Spleen (tissue), 13 donors: ENCODE measurements at places on chromosomes 11 and 22. TPM values are rescaled to one million over a fixed set of nuclear protein-coding genes. Genes with fewer than 3 reads are reported as not detected.
A peak's percentile ranks its signal among the peaks of the same experiment; 100 is the strongest.

CCDC134 gene
- 2.4 TPM for polyA plus RNA-seq

DNA sequence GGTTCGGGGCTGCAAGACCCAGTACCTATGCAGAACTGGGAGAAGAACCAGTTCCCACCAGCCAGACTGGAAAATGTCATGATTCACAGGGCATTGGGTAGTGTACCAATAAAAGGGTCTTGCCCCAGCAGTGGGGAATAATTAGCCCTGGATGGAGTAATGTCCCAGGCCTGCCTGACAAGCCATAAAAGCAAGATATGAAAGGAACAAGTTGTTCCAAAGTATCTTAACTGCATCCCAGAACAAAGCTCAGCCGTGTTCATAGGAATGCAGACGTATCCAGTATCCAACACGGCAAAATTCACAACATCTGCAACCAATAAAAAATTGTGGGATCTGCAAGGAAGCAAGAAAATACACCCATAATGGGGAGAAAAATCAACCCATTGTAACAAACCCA is 47.9 kb downstream of the ASCL2 start:
- DNase-seq: no peak

DNA sequence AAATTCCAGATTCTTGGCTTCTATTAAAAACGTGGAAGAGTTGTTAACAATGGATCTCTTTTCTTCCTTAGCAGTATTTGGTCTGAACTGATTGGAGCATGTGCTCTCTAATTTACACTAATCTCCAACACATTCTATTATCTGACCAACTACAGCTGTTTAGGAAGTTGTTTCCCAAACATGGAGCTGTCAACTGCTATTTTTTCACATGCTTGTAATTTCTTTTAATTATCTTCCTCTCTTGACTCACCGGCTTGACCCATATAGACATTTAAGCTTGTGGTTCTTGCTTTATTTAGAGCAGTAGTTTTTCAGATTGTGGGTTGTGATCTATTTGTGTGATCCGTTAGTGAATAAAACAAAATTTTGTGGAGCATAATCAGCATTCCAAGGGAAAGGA is 40.8 kb downstream of the CTNND1 start:
- DNase-seq: no peak

GRCh38 chr11:91984033-91984584 is 240.5 kb upstream of the FAT3 start:
- DNase-seq: no peak

PNPLA3 gene
- polyA plus RNA-seq: 0.21 TPM

DNA sequence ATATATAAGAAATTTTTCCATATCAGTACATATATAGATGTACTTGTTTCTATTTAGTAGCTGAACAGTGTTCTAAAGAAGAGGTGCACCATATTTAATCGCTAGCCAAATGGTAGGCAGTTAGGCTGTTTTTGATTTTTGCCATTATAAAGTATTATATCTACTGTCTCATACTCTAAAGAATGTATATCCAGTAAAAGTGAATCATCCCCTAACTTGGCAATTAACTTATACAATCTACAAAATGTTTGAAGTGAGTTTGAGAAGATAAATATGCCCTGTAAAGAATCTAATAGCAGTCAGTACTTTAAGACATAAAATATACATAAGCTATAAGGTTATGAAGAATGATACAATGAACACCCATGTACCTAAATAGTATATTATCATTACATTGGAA is 291.5 kb downstream of the SWAP70 start:
- no peak for DNase-seq

GRCh38 chr22:35617137-35617755 is at the start of gene MB:
Gene MB (minus strand): TSS chr22:35617329. CDS start chr22:35617257, 72 bp downstream.
- DNase-seq: no peak

DNA sequence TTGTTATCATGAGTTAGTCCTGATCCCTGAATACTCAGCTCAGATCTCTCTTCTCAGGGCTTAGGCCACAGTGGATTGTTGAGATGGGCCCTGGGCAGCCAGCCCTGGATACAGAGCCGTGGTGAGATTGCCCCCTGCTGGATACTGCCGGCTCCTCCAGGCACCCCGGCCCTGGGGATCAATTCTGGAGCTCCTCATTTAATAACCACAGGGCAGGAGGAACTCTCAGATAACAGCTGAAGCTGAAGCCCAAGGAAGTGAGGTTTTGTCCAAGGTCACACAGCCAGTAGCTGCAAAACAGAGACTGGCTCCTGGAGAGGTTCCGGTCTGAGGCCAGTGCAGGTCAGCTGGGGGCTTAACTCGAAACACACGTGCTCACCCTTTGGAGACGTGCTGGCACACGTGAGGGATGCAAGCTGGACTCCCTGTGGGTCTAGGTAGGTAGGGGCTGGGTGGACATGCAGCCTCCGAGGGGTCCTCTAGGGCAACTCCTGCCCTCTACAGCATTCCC is 16.0 kb downstream of the USH1C start:
- no peak for DNase-seq

GRCh38 chr11:94866936-94867795 is 99.0 kb downstream of the AMOTL1 start:
- no peak for DNase-seq

DNA sequence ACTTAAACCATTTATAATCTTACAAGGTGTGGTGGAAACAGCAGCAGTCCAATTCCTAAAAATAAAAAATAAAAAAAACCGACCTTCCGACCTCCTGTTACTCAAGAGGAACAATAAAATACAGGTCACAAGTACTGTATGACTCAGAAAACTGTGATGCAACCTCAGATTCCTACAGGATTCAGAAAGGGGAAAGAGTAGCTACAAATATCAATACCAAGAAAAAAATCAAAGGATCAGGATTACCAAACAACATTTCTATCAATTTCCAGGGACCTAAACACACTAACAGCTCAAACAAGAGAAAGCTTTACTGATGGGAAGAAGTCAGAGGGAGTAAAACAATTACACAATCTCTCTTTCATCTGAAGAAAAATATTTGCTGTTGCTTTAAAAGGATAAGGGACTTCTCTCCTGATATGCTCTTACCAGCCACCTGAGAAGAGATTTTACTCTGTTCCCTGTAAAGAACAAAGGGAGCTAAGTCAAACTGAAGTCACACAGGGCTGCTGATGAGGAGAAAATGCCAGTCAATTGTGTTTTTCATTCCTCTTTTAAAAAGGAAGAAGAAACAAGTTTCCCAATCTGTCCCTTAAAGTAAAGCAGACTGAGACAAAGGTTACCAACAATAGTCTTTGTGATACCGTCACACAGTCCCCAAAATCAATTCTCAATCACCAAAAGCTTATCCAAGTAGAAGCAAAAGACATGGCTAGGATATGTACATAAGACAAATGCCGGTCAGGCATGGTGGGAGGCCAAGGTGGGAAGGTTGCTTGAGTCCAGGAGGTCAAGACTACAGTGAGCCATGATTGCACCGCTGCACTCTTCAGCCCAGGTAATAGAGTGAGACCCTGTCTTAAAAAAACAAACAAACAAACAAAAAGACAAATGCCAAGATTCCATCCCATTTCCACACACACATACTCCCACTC is 39.3 kb downstream of the AMBRA1 start:
- no peak for DNase-seq

- DNase-seq: no peak
These were observed 48.2 kb downstream of the BSX start for GRCh38 chr11:122933416-122933815.

- no peak for DNase-seq
These were observed 1.3 kb downstream of the TMEM86A start for GRCh38 chr11:18699848-18700261.

OR51E2 gene
- polyA plus RNA-seq: 0.05 TPM

KCNK4 gene
- polyA plus RNA-seq: 0.06 TPM

GRCh38 chr11:67499808-67500483 is 5.2 kb downstream of the PITPNM1 start:
- DNase-seq: peak; percentile 72

NRIP3 gene
- polyA plus RNA-seq: 0.22 TPM

DNA sequence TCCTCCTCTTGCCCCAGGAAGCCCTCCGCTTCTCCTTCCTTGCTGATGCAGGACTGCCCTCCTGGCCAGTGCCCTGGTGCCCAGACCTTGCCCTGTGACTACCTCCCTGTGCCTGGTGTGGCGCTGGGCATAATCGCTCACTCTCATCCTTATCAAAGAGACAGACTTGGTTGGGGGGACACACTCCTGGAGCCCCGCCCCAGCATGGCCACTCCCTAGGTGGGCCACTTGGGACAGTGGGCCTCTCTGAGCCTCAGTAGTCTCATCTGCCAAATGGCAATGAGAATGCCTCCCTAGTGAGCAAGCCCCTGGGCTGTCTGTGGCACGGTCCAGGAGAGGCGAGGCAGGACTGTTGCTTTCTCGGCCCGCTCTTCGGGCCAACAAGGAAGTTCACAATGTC is 72.7 kb upstream of the TSPAN18 start:
- DNase-seq: peak; percentile 67

GRCh38 chr22:17648569-17648968 is 10.0 kb downstream of the BCL2L13 start:
- no peak for DNase-seq

- DNase-seq: no peak
These were observed 40.7 kb downstream of the SLC22A12 start for GRCh38 chr11:64631675-64632074.

- DNase-seq: no peak
These were observed 162.3 kb downstream of the TRIM29 start for GRCh38 chr11:119975561-119976152.

OR51B4 gene
- polyA plus RNA-seq: not detected

GRCh38 chr11:19201737-19202605 is at the start of gene CSRP3:
Gene CSRP3 (minus strand): TSS chr11:19201983. CDS start chr11:19192448, 9,535 bp downstream.
- DNase-seq: no peak

- DNase-seq: no peak
These were observed 143.2 kb downstream of the BBOX1 start for GRCh38 chr11:27183672-27184457.

DNA sequence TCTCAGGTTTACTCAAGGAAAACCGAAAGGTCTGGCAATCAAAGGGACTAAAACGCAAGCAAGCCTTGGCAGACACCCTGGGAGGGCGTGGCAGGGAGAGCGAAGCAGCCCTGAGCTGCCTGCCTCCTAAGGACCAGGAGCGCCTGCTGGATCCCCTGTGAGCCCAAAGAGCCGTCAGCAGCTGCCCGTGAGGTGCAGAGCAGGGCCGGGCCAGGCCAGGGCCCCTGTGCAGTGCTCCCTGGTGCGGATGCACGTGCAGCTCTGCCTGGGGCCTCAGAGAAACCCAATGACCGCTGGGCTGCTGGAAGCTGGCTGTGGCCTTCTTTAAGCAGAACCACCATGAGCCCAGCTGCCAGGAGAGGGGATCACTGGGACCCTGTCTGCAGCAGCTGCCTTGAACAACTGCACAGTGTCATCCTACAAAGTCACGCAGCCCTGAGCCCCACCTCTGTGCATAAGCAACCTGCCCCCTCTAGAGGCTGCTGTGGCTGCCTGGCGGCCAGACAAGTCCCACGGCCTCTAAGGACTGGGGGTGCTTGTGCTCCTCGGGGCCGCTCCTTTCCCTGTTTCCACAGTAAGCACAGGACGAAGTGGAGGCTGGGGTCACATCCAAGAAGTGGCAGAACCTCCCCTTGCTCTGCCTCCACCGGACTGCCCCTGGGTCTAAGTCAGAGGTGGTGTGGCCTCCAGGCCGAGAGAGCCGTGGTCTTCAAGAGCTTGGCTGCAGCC is 29.1 kb upstream of the COMT start:
- no peak for DNase-seq

DNA sequence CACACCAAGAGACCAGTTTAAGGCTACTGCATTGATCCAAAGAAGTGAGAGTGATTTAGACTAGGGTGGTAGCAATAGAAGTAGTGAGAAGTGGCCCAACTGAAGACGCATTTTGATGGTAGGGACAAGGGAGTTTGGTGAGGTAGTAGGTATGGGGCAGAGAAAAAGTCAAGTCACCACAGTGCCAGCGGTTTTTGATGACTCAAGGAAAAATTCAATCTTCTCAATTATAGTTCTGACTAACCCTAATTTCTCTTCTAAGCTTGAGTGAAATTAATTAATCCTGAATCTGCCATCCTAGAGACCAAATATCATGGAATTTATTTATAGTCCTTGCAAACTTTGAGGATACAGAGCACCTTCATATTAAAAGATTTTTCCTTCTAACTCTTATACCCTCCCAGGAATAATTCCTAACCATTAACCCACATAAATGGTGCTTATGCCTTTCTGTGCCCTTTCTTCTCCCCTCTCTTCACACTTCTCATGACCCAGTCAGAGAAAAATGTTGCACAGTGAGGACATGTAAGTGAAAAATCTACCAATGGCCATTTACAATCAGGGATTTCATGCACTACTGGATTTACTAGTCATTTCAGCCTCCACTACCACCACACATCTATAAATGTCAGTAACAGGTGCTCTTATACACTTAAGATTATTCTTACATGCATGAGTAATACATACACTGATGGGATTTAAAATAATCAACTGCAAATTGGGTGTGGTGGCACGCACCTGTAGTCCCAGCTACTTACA is 45.9 kb upstream of the ARHGAP32 start:
- DNase-seq: no peak

- no peak for DNase-seq
These were observed 59.3 kb downstream of the GGTLC2 start for GRCh38 chr22:22703715-22704114.

GRCh38 chr11:44494785-44495184 is 70.7 kb upstream of the CD82 start:
- no peak for DNase-seq

DNA sequence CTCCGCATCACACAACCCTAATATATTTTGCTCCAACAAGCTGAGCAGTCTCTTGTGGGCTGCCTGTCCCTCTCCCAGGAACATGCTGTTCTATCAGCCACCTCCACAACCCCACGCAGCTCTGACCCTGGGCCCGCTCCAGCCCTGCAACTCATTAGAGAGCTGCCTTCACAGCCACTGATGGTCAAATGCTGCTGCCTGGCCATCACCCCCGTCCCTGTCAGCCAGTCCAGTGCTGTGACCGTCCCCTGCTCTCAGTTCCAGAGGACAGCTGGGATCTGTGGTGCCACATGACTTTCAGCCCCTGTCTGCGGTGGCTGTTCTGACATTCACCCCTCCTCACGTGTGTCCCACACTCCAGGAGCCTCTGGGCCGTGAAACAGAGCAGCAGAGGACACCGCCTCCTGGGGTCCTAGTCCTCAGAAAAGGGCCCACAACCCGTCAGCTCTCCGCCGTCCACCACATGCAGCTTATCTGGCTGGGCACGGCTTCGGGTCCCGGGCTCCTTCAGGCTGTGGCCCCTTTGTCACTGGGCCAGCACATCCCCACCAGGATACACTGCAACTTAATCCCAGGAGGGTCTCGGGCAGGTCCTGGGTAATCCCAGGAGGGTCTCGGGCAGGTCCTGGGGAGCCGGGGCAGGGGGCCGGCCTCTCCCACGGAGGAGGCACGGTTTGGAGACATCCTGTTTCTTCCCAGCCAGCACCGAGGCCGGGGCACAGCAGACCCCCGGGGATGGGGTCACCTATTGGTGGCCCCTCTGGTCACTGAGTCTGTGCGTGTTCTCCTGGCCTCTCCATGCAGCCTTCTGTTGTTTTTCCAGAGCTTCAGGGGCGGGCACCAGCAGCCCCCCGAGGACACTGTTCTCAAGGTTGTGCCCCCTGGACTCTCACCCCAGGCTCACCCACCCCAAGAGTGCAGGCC is 15.1 kb downstream of the CRELD2 start:
- DNase-seq: peak; percentile 83
